ENCODE measurements at places on chromosomes 16 and 17.

DNA sequence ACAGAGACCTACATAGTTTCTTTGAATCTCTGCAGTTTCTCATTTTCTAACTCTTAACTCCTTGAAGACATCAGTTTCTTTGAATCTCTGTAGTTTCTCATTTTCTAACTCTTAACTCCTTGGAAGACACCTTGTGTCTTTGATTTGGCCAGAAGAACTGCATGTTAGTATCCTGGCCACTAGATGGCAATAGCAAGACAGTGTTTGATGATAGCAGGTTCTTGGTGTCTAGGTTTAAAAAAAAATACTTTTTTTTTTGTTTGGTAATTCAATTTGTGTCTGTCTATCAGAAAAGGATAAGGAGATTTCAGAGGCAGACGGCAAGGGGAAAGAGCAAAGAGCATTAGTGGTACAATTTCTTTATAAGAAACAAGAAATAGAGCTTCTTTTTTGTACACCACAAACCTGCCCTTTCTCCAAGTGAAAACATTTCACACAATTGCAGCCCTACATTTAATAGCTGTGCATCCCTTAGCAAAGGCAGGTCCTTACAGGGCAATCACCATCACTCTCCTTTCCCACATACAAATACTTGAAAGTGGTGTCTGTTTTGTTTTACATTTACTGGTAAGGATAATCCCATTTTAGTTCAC lies 1324.9 kb upstream of the CDH8 start:
- DNase-seq: peak; percentile 71

DNA sequence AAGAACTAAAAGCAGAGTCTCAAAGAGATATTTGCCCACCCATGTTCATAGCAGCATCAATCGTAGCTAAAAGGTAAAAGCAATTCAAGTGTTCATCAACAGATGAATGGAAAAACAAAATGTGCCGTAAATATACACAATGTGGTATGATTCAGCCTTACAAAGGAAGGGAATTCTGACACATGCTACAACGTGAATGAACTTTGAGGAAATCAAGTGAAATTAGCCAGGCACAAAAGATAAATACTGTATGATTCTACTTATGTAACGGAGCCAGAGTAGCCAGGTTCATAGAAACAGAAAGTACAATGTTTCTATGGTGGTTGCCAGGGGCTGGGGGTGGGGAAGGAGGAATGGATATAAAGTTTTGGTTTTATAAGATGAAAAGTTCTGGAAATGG lies 57.8 kb upstream of the IL34 start:
- DNase-seq: no peak

DNA sequence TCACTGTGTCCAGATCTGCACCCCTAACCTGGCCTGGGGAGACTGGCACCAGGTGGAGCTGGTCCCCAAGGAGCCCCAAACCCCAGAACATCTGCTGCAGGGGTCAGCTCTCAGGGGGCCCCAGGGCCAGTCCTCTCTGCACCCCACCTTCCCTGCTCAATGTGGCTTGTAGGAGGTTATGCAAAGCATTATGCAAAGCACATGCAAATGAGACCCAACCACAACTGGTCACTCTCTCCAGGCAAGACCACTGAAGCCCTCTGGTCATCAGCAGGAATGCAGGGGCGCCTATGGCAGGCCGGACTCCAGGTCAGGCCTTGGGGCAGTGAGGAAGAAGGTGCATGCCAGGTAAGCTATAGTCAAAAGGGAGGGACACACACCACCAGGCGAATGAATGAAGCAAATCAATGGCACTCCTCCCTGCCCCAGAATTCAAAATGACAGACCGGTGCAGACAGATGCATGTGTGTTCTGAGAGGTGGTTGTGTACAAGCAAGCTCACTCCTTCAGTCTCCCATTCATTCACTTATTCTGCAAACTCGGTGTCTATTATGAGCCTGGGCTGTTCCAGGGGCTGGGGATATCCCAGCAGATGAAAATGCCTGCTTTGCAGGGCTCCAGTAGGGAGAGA lies 48.0 kb downstream of the TMEM235 start:
- DNase-seq: no peak

GRCh38 chr17:56849131-56849530 lies 15.2 kb downstream of the DGKE start:
- no peak for DNase-seq

DNA sequence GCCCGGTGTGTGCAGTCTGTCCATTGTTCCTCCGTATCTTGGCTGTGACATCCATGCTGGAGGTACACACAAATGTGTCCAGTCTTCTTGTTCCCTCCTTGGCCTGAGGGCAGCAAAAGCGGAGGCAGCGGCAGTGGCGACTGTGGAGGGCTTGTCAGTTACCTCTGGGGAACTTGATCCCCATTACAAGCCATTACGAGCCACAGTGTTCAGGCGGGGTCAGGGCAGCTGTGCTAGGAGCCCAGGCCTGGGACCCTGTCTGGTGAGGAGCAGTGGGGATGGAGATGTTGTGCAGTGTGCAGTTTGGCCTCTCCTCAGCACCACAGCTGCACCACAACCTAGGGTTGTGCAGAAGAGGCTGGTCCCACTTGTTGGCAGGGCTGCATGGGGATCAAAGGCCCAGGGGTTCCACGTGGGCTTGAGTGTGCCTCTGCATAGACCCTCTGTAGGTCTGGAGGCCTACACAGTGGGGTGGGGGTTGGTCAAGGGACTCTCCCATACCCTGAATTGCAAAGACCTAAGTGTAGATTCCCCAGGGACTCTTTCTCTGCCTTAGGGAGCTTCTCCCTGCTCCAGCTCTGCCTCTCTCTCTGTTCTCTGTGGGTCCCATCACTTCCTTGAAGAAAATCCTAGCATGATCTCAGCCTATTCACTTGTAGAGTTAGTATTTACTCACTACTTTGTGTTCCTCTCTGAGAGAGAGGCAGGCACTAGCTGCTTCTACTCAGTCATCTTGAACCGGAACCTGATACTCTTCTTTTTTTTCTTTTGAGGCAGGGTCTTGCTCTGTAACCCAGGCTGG lies 58.8 kb downstream of the SLFN11 start:
- DNase-seq: no peak

- DNase-seq: peak; percentile 18
Measured at GRCh38 chr16:27476240-27476639, 73.5 kb downstream of the GTF3C1 start.

DNA sequence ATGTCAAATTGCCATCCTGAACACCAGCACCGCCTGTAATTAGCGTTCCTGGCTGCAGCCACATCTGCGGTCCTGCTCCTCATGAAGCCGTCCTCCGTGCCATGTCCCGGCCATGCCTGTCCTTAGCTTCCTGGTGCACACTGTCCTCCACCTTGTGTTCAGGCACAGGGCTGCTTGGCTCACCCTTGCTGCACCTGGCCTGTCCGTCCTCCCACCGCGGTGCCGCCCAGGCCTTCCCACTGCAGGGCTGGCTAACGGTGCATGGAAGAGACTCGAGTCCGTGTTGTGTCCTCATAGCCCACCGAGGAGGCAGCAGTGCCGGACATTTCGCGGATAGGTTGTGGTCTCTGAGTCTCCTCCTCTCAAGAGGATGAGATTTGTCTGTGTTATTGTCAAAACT lies 20.4 kb downstream of the DUSP14 start:
- no peak for DNase-seq

DNA sequence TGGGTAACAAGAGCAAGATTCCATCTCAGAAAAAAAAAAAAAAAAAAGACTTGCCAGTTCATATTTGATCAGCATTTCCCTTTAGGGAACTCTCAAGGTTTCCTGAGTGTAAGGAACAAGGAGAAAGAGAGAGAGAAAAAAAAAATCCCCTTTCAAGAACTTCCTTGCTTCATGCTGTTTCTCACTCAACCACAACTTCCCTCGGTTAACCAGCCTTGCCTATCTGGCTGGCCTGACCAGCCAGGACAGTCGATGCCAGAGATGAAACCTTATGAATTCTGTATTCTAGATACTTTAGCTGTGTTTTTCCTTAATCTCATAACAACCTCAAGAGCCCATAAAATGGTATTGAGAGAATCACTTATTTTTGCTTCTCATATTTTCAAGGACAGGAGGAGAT lies 2.6 kb upstream of the N4BP1 start:
- no peak for DNase-seq

- DNase-seq: peak; percentile 97
Measured at GRCh38 chr17:40903129-40903847, 18.2 kb upstream of the KRT20 start.

GRCh38 chr16:73890186-73891128 lies 406.2 kb upstream of the PSMD7 start:
- DNase-seq: no peak

- DNase-seq: no peak
Measured at GRCh38 chr17:74235040-74235581, 21.7 kb downstream of the TTYH2 start.

- DNase-seq: no peak
Measured at GRCh38 chr17:82012640-82013295, 9.9 kb downstream of the CENPX start.

DNA sequence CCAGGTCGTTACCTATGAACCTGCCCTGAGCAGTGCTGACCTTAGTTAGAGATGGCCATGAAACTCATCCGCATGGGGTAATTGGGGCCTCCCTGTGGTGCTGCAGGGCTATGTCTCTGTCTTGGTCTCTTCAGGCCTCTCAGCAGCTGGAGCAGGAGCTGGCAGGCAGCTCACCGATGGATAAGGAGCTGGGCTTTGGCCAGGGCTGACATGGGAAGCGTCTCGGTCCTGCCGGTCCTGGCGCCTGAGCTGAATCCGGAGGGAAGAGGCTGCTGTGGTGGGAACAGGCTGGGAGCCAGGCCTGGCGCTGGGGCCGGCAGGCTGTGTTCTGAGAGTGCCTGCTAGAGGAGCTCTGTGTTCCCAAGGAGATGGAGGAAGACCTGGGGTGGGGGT lies 10.1 kb downstream of the IL32 start:
- DNase-seq: no peak

DNA sequence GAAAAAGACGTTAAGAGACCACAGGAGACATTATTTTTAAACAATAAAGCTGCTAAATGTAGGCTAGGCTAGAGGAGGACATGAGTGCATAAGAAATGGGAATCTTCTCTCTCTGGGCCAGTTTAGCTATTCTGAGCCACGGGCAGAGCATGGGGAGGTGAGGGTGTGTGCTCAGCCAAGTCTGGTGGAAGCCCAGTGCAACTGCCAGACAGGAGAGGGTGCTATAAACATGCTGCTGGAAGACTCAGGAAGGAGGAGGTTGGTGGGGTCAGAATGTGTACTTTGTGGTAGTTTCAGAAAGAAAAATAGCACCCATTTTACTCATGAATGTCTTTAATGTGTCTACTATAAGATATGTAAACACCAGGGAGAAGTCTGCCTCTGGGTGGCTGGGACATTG lies 5.9 kb upstream of the SDK2 start:
- DNase-seq: no peak

GRCh38 chr16:29926711-29927052 lies 656 bp upstream of the KCTD13 start:
- DNase-seq: peak; percentile 40

DNA sequence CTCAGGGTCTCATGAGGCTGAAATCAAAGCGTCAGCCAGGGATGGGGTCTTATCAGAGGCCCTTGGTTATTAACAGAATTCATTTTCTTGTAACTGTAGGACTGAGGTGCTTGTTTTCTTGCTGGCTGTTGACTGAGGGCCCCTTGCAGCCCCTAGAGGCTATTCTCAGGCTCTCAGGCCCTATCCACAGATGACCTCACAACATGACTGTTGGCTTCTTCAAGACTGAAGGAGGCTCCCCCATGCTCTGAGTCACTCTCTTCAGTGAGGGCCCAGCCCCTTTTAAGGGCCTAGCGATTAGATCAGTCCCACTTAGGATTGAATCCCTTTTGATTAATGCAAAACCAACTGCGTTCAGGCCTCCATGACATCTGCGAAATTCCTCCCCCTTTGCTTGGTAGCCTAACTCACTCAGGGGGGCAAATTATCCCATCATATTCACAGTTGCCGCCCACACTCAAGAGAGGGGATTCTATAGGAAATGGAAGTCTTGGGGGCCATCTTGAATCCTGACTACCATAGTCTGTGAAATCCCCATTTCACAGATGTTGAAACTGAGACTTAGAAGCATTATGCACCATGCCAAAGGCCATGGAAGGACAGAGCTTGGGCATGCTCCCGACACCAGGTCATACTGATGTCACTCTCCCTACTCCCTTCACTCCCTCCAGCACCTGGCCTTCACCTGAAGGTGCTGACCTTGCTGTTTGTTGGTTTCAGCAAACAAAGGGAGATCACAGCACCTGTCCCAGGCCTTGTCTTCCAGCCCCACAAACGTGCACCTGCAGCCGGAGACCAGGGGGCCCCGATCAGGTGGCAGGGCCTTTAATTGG lies 592.3 kb downstream of the MAF start:
- no peak for DNase-seq

- DNase-seq: peak; percentile 44
Measured at GRCh38 chr16:71338193-71338592, 20.3 kb upstream of the CALB2 start.

- DNase-seq: no peak
Measured at GRCh38 chr17:31554930-31555329, 163.5 kb downstream of the RAB11FIP4 start.

DNA sequence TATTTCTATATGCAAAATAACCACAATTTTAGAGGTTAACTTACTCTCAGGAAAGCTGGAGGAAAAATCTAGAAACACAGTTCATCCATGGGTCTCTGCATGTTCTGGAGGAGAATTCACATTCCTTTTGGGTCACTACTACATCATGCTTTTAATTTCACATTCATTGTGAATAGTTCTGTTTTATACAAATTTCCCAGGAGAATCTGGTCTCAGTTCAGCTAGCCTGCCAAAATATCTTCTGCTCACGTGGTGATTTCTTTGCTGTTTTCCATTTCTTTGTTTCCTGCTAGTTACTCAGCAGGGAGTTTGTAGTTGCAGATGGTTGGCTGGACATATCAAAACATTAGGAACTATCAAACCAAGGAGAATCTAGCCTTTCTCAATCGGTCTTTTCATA lies at the start of gene ABCA9:
TSS of gene ABCA9 (minus strand) at position 106 of the 400 bp plus-strand sequence. CDS start 9,801 bp downstream, outside the sequence.
- no peak for DNase-seq

DNA sequence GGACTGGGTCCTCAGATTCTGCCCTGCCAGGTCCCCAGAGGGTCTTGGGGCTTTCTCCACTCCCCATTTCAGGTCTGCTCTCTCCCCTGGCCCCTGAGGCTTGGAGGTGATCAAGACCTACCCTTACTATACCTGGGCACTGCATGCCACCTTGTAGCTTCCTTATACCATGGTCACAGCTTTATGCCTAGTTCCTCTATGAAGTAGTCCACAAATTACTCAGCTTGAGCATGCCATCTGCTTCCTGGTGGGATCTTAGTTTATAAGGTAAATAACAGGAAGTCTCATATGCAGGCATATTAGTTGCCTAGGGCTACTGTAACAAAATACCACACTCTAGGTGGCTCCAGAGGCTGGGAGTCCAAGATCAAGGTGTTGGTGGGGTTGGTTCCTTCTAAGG lies 11.0 kb upstream of the PMFBP1 start:
- DNase-seq: no peak

GRCh38 chr16:89295915-89296314 lies 78.4 kb downstream of the ZNF778 start:
- no peak for DNase-seq

DNA sequence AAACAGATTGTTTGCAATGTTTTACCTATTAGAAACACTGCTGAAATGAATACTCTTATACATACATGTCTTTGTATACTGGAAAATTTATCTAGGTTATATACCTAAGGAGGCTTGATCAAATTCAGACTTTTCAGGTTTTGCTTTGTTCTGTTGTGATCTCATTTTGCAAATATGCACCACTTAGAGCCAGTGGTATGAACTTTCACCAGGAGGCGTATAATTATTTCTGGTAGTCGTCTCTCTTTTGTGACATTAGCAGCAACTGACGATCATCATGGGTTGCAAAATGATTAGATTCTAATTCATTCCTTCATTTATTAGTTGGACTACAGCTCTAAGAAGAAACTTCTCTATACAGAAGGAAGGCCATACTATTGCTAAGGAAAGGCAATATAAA lies 26.9 kb downstream of the AP1G1 start:
- peak; percentile 48 for DNase-seq

- DNase-seq: no peak
Measured at GRCh38 chr17:15092762-15093161, 172.4 kb downstream of the PMP22 start.
